ENCODE measurements at places on chromosomes 5 and 9.

DNA sequence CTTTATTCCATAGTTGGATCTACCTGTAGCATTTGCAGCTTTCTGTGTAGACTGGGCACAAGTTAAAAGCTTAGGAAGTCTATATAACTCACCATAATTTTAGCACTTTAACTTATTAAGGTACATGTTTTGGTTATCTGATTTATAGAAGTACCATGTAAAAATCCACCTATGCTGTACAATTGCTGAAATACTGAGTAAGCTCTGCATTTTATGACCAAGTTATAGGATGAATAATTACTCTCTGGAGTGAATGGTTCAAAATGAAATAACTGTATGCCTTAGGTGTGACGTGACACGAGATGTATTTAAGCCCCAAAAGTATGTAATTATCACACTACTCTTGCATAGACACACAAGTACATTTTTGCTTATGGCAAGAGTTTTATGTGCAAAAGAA is 22.1 kb downstream of the ZSWIM6 start:
- DNase-seq = no peak

- no peak for DNase-seq
Observed at GRCh38 chr5:65163698-65164097, 318.0 kb downstream of the ADAMTS6 start.

GRCh38 chr9:84759300-84759750 is 89.8 kb downstream of the NTRK2 start:
- no peak for DNase-seq

GRCh38 chr5:165130656-165131055 is 1625.2 kb downstream of the MAT2B start:
- DNase-seq = no peak

GRCh38 chr9:69633716-69634115 is 38.5 kb downstream of the APBA1 start:
- DNase-seq = no peak

GRCh38 chr9:122446819-122447484 is 30.8 kb downstream of the OR1J1 start:
- no peak for DNase-seq

GRCh38 chr5:14574891-14575508 is 6.6 kb upstream of the OTULINL start:
- DNase-seq = no peak

DNA sequence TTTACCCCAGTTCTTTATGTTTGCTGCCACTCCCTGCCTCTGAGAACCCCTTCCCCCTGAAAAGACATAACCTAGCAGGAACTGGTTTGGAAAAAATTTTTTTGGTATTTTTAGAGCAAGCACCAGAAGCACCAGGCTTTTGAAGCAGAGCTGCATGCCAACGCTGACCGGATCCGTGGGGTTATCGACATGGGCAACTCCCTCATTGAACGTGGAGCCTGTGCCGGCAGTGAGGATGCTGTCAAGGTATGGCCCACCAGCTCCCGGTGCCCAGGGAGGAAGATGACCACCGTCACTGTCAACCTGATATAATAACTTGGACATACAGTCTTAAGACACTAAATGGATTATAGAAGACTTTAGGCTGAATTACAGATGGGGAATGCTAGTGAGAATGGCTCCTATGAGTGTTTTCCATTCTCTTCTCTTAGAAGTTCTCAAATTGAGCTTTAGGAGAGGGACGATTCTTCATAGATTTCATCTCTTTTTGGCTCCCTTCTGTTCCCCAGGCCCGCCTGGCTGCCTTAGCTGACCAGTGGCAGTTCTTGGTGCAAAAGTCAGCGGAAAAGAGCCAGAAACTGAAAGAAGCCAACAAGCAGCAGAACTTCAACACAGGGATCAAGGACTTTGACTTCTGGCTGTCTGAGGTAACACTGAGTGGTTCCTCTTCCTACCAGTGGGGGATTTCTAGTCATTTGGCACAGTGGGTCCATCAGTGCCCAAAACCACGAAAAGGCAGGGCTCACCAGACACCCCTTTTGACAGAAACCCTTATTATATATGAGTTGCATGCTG is 44.9 kb downstream of the DYNC2I2 start:
- DNase-seq = no peak

DNA sequence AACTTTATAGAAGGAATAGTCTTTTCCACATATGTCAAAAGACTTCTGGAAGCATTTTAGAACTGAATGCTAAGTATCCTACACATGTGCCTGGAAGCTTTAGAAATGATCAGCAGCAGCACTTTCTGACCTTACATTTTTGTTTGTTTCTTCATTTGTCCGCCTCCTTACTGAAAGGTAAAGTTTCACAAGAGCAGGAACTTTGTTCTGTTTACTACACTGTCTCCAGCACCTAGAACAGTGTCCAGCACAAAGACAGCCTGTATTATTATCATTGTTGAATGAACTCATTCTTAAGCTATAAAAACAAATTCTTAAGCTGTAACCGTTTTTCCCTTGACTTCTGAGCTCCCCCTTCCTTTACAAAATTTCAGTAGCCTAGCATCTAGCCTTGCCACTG is 14.8 kb downstream of the PIP5K1B start:
- no peak for DNase-seq

DNA sequence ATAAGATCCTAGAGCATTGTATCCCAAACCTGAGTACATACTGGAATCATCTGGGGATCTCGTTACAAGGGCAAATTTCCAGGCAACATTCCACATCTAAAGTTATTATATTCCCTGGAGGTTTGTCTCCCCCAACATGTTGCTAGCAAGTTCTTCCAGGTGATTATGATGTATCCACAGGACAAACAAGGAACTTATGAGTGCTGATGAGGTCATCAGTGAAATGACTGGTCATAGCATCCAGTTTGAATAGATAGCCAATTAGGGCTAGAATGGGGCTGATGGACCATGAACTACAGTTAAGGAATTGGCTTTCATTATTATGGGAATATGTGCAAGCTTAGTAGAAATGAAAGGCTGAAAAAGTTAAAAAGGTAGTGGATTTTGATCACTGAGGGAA is 115.2 kb downstream of the CWC27 start:
- no peak for DNase-seq

DNA sequence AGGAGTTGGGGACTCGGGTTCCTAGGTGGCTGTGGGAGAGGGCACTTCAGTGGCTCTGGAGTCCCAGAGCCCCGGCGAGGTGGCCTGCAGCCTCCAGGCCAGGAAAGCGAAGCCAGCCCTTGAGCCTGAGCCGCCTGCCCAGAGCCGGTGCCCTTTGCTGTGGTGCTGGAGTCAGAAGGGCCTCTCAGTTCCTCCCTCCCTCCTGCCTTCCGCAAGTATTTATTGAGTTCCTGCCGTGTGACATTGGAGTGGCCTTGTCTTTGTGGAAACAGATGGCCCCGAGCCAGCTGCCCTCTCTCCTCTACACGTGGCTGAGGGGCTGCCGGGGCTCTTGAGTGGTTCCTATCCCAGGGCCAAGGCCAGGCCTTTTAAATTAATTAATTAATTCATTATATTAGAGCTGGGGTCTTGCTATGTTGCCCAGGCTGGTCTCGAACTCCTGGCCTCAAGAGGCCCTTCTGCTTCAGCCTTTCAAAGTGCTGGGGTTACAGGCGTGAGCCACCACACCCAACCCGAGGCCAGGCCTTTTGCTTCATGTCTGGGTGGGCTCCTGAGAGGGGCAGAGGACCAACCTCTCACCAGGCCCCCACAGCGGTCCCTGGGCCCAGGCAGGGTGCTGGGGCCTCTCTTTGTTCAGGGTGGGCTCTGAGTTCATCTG is 45.6 kb upstream of the IER5L start:
- no peak for DNase-seq

DNA sequence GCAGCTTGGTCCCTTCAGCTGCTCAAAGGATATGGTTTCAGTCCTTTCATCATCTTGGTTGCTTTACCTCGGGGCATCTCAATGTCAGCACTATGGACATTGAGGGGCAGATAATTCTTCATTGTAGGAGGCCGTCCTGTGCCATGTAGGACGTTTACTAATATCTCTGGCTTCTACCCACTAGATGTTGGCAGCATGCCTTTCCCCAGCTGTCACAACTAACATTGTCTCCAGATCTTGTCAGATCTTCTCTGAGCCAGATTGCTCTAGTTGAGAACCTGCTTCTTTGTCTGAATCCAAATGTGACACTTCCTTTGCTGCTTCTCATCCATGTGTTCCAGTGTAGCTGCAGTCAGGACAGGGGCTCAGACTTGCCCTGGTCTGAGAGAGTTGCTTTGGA is 10.3 kb downstream of the PTPA start:
- no peak for DNase-seq

- DNase-seq = no peak
Observed at GRCh38 chr5:139904566-139904815, 108.9 kb downstream of the PSD2 start.

GRCh38 chr5:115389034-115389798 is 92.8 kb upstream of the CCDC112 start:
- DNase-seq = no peak

- DNase-seq = no peak
Observed at GRCh38 chr5:117020999-117021398, 446.4 kb upstream of the SEMA6A start.

GRCh38 chr9:23290973-23291372 is 535.1 kb downstream of the ELAVL2 start:
- DNase-seq = no peak

- no peak for DNase-seq
Observed at GRCh38 chr5:109767997-109768396, 78.3 kb downstream of the MAN2A1 start.

DNA sequence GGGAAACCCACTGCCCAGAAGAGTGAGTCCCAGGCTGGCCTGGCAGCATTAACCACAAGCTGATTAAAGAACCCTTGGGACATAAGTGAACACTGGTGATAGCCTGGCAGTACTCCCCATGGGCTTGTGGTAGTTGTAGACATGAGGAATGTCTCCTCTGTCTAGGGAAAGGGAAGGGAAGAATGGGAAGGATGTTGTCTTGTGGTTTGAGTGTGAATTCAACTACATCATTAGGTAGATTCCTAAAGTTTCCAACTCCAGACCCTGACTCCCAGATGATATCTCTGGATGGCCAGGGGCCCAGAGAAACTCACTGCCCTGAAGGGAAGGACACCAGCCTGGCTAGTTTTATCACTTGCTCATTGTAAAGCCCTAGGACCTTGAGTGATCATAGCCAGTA is 1012.4 kb upstream of the COX7C start:
- DNase-seq = no peak

- no peak for DNase-seq
Observed at GRCh38 chr5:56759521-56760216, 55.7 kb upstream of the MAP3K1 start.

GRCh38 chr5:136054142-136055019 is 25.6 kb downstream of the TGFBI start:
- no peak for DNase-seq

- DNase-seq = no peak
Observed at GRCh38 chr9:137250329-137251193, 525 bp upstream of the STPG3 start.

GRCh38 chr9:26412446-26412845 is 480.2 kb downstream of the CAAP1 start:
- DNase-seq = no peak

GRCh38 chr5:17187011-17187785 is 30.2 kb upstream of the BASP1 start:
- no peak for DNase-seq

- DNase-seq = no peak
Observed at GRCh38 chr9:107759009-107759822, 269.6 kb upstream of the KLF4 start.

GRCh38 chr5:72619251-72619650 is 112.0 kb upstream of the ZNF366 start:
- DNase-seq = no peak

DNA sequence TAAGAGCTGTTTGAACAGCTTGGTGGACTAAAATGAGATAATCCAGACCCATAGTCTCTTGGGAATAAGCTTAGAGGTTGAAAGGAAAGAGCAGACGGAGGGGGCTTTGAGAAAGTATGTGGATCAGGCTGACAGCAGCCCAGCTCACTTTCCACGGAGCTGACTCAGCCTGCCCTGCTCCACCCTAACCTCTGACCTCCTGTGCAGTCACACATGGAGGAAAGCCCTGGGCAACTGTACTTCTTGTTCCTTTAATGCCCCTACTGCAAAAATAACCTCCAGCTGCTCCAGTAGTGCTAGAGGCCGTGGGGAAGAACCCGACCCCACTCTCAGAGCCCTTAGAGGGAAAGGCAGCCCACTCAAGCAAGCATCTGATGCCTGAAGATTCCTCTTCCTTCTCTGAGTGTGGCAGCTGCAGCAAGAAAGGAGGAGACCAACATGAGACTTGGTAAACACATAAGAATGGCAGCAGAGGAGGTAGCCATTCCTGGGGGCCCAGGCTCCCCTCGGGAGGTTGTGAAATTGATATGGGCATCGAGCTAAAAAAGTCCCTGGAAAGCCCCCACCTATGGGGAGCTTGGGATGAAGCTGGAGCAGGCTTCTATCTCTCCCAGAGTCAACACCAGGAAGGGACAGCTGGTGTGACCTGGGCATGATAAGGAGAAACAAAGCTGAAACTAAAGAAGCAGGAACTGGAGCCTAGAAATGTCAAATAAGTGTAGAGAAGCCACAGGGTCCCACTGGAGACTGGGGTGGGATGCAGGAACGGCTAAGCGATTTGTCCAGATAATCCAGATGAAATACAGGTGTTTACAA is 204.3 kb downstream of the PIK3R1 start:
- no peak for DNase-seq

GRCh38 chr5:159515197-159515596 is 184.9 kb upstream of the IL12B start:
- DNase-seq = no peak

Measured in stimulated activated CD8-positive, alpha-beta memory T cell treated with anti-CD3 and anti-CD28 coated beads, Interleukin-7, amount 100 ng/mL, for 24 hours (primary cell).